ENCODE measurements at places on chromosomes 12 and 14.

DNA sequence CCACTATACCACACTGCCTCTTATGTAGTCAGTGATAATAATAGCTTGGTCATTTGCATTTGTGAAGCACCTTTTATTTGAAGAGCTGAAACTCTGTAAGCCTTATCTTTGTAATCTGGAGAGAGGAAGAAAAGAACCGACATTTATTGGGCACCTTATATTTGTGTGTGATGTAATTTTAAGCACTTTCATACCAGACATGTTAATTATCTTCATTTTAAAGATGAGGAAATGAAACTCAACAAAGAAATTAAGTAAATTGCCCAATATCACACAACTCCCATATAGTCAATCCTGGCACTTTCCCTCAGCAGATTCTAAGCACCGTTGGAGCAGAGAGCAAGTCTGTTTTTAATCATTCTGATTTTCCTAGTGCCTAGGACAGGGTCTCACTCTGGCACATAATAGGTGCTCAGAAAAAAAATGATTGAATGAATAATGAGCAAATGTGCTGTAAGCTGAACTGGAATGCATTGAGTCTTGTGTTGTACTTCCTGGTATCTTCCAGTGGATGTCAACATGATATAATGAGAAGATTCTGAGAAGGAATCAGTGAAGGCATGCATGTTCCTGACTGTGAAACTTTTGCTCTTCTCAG, 418.9 kb downstream of the ZFP36L1 start:
- DNase-seq = no peak

GRCh38 chr14:73428353-73428824, 30.0 kb downstream of the NUMB start:
- DNase-seq = peak; percentile 5

GRCh38 chr12:25979563-25979962, 21.1 kb downstream of the RASSF8 start:
- DNase-seq = no peak

DNA sequence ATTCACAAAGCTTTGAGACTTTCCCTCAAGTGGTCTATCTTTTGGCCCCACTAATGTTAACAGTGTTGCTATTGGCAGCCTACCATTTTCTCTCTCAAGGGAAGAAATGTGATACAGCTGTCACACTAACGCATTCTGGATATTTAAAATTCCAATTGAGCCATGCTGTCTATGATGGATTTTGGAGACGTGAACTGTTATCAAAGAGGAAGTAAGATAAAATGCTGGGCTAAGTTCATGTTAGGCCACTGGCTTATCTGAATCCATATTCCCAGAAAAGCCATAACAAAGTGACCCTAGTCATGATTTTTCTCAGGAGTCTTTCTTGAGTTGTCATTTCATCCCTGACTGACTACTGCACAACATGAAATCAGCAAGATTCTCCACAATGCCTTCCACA, 200.2 kb downstream of the PHLDA1 start:
- peak; percentile 73 for DNase-seq

- no peak for DNase-seq
Measured at GRCh38 chr14:89458713-89459420, 41.8 kb upstream of the FOXN3 start.

DNA sequence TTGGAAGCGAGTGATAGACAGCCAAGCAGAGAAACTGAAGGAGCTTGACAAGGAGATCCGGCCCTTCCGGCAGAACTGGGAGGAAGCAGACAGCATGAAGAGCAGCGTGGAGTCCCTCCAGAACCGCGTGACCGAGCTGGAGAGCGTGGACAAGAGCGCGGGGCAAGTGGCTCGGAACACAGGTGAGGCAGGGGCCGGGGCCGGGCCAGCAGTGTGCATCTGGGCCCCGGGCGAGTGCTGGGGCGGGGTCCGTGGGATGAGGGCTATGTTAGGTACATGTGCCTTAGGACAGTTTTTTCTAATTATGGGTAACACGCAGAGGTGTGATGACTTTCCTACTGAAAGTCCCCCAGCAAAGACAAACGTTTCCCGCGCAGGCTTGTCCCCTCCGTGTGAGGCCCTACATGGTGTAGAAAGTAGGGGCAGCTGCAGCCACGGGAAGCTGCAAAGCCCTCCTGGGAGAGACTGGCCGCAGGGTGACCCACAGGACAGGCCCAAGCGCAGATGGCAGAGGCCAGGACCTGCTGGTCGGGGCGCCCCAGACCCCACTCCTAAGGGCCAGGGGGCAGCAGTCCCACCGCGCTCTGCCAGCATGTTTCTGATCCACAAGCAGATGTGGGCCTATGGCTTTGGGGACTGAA, 19.1 kb upstream of the AMN start:
- DNase-seq = no peak

- DNase-seq = no peak
Measured at GRCh38 chr12:111457071-111457470, 51.3 kb downstream of the SH2B3 start.

DNA sequence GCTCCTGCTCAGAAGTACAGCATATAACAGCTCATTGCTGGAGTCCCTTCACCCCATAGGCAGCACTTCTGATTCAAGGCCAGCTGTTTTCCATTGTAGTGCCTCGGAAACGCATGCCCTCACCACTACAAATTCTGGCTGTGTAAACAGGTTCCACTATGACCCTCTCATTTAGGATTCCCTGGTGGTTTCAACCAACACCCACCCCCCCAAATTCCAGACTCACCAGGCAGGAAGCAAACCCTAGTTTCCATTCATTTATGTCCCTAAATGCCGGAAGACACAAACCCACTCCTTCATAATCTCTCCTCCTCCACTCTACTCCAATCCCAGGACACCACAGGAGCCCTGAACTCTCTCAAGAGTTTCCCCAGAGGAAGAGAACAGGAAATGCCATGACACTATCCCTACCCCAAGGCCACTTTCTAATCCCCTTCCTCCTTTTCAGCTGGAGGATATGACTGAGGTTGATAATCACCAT, 75.9 kb upstream of the TMPO start:
- DNase-seq = no peak

- no peak for DNase-seq
Measured at GRCh38 chr12:12039897-12040296, 30.8 kb upstream of the BCL2L14 start.

- no peak for DNase-seq
Measured at GRCh38 chr14:31961896-31962295, 115.2 kb upstream of the ARHGAP5 start.

DNA sequence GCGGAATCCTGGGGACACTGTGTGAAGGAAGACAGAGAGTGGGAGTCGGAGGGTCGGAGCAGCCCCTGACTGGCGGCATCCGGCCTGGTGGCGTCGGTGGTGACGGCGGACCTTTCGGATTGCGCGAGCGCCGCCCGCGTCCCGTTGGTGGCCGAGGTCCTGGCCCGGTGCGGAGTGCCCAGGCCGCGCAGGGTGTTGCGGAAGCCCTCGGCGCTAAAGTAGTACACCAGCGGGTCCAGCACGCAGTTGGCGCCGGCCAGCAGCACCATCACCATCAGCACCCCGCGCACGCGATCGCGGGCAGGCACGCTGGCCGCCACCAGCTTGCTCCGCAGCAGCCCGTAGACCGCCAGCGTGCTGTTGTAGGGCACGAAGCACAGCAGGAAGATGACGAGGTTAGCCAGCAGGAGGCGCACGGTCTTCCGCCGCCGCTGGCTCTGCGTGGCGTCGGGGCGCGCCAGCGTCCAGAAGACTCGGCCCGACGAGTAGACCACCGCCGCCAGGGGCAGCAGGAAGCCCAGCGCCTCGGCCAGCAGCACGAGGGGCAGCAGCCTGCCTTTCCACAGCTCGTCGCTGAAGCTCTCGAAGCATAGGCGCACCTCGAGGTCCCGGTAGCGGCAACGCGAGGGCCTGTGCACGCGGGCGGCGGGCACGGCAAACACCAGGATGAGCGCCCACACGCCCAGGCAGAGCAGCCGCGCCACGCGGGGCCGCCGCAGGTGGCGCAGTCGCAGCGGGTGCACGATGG, 13.1 kb upstream of the CHD4 start:
- no peak for DNase-seq

- DNase-seq = no peak
Measured at GRCh38 chr12:116727261-116727660, 10.6 kb downstream of the SPRING1 start.

GRCh38 chr14:105487449-105487985, 831 bp downstream of the CRIP1 start:
- no peak for DNase-seq

GRCh38 chr12:24409868-24410267, 460.4 kb upstream of the SOX5 start:
- no peak for DNase-seq

GRCh38 chr14:64865109-64865508, 14.6 kb downstream of the SPTB start:
- DNase-seq = no peak

- peak; percentile 99 for DNase-seq
Measured at GRCh38 chr14:99757331-99758070, 35.7 kb upstream of the EML1 start.

- DNase-seq = peak; percentile 57
Measured at GRCh38 chr12:42873401-42873800, 283.9 kb upstream of the PRICKLE1 start.

DNA sequence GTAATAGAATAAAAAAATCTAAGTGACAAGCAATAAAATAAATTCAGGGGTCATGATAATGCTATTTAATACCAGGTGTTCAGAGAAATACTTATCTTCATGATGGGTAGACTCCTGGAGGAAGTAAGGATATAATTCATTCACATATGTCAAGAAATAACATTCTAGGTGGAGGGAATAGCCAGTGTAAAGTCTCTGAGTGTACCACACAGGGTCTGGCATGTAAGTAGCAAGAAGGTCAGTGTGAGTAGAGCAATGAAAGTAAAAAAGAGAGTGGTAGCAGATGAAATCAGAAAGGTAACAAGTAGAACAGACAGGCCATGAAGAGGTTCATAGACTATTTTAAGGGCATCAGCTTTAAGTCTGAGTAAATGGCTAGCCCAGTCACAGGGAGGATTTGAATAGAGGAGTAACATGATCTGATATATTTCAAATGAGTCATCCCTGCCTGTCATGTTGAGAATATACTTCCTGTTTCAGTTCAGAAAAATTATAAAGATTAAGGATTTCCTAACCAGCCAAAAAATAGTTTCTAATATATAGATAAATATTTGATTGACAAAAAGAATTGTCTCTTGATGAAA, 519.9 kb downstream of the C12orf50 start:
- DNase-seq = peak; percentile 81

DNA sequence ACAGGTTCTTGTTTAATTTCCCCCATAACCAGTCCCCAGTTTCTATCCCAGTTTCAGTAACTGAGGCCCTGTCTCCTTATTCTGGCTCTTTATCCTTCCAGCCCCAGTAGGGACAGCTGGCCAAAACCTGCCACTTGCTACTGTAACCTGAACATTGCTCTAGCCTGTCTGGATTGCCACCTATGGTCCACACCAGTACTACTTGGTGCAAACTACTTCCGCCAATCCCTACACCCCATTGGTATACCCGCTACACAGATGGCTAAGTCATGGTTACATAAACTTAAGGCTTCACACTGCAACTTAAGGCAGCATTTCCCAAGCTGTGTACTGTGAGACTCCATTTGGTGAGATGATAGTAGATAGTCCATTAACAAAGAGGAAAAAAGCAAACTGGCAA, 20.3 kb upstream of the C12orf76 start:
- DNase-seq = no peak

DNA sequence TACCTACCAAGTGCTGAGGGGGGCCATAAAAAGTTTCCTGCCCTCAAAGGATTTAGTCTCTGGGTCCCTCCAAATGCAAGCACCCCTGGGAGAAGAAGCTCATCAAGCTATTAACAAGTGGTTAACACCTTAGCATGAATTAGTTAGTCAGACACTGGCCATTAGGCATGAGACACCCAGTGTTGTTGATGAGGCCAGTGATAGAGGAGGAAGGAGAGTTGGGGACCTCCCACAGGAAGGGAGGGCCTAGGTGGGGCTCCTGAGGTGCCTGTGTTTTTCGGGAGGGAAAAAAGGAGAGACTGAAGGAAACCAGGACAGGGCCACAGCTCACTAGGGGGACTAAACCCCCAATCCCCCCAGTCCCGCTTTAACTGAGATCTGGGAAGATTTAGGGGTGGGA, 4.5 kb upstream of the KRT71 start:
- no peak for DNase-seq

- no peak for DNase-seq
Measured at GRCh38 chr12:100688451-100688864, 106.1 kb upstream of the ANO4 start.

GRCh38 chr14:89040080-89040459, 215.6 kb downstream of the TTC8 start:
- no peak for DNase-seq

- DNase-seq = no peak
Measured at GRCh38 chr14:24979725-24980239, 70.2 kb downstream of the STXBP6 start.

DNA sequence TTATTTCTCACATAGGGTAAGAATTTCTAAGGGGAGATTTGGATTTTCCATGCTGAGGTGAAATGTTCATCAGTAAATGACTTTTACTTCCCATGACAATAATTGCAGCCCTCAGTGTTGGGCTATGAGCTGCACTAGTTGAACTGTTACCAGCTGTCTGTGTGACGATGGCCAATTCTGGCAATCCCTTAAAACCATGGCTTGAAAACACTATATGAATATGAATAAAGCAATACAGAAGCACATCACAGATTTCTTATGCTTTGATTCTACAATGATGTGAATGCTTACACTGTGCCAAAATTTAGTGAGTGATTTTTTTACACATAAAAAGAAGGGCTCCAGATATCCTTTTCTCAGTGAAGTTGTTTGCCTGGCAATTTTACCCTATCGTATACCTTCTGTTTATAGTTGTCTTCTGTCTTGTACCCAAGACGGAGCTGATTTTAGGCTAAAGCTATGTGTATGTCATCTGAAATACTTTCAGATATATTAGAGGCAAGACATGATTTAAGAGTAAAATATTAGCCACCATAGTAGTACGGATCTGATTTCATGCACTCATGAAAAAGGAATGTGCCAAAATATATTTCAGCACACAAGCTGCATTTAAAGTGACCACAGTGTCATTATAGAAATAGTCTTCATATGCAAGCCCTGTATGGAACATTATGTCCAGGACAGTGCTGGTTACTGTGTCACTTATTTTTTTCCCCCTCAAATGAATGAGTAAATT, 52.0 kb downstream of the SLC38A4 start:
- DNase-seq = peak; percentile 48

- no peak for DNase-seq
Measured at GRCh38 chr12:7304456-7304855, 584 bp downstream of the ACSM4 start.

DNA sequence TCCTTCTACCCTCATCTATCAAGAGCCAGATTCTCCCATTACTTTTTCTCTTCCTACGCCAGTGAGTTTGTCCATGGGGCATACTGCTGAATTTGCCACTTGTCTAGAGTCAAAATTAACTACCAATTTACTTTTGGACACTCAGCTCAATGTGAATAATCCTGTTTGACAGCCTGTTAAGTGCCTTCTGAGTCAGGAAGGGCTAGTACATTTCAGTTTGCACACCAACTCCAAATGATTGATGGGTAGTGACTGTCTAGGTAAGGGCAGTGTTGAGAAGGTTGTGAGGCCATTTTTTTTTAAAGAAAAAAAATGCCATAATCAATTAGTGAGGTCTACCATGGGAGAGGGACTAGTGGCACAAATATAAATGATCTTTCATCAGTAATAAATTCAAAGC, 21.8 kb upstream of the TRIM9 start:
- no peak for DNase-seq

GRCh38 chr14:24100197-24100981, 6.3 kb downstream of the PCK2 start:
- DNase-seq = no peak
